Suppressor macrophage (primary cell): ENCODE measurements at places on chromosomes 1 and 21.

DNA sequence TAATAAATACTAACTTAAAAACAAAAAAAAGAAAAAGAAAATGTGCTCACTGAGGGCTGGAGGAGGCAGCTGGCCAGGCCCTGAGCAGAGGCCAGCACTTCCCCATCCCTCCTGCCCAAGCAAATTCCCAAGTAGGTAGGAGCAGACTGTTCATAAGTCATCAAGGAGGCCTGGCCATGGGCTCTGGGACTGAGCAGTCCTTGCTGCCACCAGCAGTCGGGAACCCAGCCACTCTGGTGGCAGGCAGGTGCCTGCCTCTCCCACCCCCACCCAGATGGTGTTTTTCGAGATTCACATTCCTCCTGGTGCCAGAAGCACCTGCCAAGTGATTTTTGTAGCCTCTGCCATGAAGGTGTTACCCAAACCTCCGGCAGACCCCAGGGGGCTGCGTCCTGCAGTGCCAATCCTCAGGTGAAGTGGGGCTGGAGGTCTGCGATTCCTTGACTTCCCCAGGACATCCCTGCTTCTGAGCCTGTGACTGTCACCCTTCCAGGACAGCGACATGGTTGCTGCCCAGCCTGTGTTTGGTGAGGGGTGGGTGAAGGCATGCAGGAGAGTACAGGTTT is 204.2 kb upstream of the TMEM51 start:
- DNase-seq = no peak

- peak; percentile 13 for DNase-seq
These were observed 365.6 kb upstream of the ADGRL2 start for GRCh38 chr1:81435175-81435574.

DNA sequence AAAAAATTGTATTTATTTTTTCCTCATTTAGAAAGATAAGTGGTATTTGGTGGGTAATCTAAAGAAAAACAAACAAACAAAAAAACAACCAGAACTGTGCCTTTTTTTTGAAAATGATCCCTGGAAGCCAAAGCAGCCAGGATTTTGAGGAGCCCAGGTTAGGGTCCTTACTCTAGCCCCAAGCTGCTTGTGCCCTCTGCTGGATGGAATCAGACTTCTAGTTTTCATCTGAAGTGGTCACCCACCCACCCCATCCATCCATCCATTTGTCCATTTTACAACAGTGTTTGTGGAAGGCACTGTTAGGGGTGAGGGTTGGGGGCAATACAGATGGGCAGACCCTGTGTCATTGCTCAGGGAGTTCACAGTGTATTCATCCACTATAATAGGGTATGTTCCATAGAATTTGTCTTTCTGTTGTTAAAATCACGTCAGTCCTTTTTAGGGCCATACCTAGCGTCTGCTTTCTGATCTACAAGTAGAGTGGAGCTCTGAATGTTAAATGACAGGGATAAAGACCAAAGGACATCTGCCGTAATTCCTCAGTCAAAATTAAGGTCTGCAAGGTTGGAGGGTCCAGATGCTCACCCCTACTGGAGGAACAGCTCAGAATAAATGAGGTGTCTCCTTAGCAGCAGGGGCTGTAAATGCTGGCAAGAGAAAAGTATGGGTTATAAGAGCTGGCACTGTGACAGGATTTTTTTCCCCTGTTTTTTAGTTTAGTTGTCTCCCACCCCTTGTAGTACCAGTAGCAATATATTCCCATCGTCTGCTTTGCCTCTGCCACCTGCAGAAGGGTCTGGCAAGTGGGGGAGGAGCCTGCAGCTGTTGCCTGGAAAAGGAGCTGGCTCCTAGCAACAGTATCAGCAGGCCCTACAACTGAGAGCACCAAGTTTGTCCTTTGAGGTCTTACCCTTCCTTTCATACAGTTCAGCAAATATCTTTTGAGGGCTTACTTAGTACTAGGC is 3.2 kb downstream of the LRRC42 start:
- DNase-seq = peak; percentile 58

- DNase-seq = no peak
These were observed 11.2 kb upstream of the SLC35E2B start for GRCh38 chr1:1703796-1704195.

GRCh38 chr1:81800695-81801650 is at the start of gene ADGRL2:
Gene ADGRL2 (plus strand): TSS chr1:81800934. CDS start chr1:81836985, 36,051 bp downstream.
- no peak for DNase-seq

DNA sequence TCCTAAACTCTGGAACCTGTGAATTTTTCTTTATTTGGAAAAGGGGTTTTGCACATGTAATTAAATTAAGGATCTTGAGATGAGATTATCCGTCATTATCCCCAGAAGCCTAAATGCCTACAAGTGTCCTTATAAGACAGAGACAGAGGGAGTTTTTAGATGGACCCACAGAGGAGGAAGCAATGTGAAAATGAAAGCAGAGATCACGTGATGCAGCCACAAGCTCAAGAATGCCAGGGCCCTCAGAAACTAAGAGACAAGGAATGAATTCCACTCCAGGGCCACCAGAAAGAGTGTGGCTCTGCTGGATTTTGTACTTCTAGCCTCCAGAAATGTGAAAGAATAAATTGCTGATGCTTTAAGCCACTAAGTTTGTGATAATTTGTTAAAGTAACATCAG is 183.6 kb upstream of the UBE2U start:
- DNase-seq = peak; percentile 3

GRCh38 chr1:107867422-107867821 is 97.6 kb downstream of the VAV3 start:
- no peak for DNase-seq

- DNase-seq = no peak
These were observed 8.2 kb upstream of the FNDC7 start for GRCh38 chr1:108704496-108704895.

DNA sequence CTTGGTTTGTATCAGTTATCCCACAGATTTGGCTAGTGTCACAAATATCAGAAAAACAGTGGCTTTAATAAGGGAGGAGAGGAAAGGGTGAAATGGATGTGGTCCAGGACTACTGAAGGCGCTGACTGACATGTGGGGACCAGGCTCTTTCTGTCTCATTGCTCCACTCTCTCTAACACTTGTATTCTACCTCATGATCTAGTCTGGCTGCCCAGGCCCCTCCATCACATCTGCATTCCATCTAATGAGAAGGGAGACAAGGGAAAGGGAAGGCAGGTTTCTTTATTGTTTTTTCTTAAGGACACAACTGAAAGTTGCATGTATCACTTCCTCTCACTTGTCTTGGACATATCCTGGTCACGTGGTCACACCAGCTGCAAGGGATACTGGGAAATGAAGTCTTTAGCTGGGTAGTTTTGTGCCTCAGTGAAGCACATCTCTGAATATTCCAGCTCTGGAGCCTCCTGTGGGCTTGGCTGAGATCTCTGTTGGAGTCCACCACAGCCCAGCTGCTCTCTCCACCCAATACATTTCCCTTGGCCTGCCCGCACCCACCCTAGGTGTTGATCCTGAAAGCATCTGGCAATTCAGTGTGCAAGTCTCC is 42.0 kb upstream of the PADI2 start:
- peak; percentile 72 for DNase-seq

DNA sequence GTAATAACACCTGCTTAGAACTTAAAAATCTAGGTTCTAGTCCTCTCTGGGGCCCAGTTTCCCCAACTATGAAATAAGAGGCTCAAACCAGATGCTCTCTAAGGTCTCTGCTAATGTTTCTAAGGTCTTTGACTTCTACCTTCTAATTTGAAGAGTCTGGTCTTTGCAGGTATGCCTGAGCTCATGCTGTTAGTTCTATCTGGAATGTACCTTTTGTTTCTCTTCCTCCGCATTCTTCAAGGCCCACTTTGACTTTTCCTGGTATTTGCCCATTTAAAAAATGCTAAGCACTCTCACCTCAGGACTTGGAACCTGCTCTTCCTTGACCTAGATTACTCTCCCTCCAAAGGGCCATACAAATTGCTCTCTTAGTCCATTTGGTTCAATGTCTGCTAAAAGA is 13.5 kb downstream of the SLC35D1 start:
- DNase-seq = no peak

DNA sequence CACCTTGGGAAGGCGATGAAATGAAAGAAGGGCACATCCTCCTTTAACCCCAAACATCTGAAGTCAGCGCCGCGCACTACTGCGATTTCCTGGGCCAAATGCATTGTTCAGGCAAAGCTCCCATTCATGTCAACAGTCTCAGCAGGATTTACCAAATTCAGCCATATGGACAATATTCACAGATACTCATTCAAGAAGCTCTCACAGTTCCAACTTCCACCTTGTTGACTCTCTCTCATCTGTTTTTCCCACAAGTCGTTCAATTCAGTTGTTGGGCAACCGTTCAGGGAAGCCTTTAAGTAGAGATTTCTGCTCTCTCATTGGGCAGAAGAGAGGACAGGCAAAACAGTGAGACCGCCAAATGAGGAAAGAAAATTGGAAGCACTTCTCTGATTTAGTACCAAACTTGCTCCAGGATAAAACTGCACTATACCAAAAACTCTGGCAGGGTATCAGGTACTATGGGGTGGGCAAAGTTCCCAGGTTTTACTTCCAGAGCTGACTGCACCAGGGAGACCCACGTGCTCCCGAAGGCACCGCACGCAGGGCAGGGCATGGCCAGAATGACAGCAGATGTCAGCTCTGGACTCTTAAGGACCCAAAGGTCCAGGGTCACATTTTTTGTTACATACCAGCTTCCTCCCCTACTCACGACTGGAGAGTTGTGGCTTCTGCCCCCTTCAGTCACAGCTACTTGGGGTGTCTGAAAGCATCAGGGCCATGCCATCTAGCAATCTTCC is 668.8 kb downstream of the KIF26B start:
- DNase-seq = no peak

DNA sequence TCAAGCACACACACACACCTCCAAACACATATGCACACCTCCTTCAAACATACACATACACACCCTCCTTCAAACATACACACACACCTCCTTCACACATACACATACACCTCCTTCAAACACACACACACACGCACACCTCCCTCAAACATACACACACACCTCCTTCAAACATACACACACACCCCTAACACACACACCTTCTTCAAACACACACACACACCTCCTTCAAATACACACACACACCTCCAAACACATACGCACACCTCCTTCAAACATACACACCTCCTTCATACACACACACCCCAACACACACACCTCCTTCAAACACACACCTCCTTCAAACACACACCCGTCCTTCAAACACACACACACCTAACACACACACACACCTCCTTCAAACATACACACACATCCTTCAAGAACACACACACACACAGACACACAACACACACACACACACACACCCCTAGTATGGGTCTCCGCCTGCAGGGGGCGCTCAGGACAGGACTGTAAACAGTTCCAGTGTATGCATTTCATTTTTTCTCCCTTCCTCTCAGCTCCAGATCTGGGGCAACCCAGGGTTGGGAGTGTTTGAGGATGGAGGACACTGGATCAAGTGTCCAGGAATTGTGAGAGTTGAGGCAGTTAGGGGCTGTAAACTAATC is 12.1 kb downstream of the LGR6 start:
- DNase-seq = peak; percentile 60

DNA sequence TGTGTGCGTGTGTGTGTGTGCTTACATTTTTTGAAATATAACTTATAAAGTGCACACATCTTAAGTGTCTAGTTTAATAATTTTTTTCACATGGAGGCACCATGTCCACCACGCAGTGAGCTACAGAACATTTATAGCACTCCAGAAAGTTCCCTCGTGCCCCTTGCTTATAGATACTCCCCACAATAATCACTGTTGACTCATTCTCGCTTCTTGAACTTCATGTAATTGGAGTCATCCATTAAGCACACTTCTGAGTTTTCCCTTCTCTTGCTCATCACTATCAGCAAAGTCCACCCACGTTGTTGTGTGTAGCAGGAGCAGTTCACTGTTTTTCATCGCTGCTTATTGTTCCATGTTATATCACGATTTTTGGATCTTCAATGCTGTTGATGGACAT is 78.4 kb upstream of the DISP3 start:
- DNase-seq = no peak

- DNase-seq = no peak
These were observed 58.7 kb downstream of the ACP6 start for GRCh38 chr1:147611586-147611985.
